Stimulated activated CD4-positive, alpha-beta T cell treated with anti-CD3 and anti-CD28 coated beads, TNF-alpha, amount 100 ng/mL, for 1 hour (primary cell): ENCODE measurements at places on chromosomes 6 and 20.

GRCh38 chr20:3924304-3925112, 35.3 kb downstream of the PANK2 start:
- no peak for DNase-seq

DNA sequence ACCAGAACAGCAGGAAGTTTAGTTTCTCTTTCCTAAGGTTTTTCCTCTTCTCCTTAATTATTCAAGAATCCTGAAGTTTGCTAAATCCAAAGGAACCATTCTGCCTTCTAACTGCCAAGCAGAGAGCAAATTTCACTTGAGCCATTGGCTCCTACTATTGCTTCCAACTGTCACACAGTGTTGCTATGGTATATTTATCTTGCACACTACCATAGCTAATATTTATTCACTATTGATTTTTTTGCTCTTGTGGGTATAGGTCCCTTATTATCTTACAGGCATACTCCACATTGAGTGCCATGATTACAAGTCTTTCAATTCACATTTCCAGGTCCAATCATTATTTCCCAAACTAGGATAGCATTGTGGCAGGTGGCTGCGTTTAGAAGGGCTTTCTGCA, 266.7 kb upstream of the FLRT3 start:
- no peak for DNase-seq

- DNase-seq, result no peak
These were observed 108.2 kb downstream of the CDH26 start for GRCh38 chr20:60066438-60066823.

DNA sequence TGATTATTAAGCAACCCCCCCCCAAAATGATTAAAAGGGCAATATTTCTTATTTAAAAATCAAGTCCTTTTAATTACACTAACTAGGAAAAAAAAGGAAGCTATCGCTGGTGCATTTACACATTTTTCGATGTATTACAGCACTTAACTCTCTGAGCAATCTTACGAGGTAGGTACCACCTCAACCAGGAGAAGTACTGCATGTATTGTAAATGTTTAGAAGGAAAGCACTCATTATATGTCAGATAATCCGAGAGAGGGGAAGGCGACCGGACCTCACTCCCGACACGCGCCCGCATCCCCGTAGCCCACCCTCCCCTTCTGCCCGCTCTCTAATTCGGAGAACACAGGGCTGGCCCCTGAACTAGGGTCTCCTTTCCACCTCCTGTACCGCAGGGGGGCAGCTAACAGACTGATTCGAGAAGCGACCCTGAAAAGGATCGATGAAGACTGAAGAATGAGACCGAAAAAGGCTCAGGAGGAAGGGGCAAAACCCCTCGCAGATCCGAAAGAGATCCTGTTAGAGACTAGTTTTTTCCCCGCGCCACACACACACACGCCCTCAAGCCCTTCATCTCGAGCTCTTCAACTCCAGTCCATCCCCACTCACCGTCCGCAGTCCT, 337 bp downstream of the ESF1 start:
- DNase-seq, result no peak

DNA sequence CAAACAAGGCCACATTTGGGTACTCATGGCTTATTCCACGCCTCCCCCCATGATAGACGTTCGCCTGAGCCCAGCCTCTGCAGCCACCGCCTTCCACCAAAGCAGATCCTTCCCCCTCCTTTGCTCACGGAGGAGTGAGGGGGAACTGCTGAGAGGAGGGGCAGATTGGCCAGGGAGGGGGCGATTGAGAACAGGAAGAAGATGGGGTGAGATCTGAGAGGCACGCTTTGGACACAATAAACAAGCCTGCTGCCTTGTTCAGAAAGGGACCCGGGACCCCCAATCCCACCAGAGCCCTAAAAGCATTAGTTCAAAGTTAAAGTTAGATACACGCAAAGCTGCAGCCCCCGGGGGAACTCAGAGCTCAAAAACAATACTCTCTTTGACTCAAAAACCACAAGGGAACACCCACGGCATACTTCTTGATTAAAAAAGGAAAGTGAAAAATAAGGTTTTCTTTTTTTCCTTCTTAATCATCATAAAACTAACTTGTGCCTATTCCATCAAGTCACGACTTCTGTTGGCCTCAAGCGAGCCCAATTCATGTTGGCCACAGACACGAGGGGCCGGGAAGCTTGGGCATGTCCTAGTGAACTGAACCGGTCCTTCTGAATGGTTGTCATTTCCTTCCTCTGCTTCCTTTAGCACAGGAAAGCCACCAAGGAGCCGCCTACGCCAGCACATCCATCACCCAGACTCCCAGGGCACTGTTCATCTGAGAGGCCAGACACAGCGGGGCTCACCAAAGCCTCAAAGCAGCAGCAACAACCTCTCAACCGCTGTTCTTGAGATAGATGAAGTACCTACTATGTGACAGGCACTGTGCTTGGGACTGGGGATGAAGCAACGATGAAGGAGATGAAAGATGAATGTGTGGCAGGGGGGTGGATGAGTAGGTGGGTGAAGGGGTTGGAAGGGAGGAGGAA, 44.7 kb downstream of the NFATC2 start:
- no peak for DNase-seq

- DNase-seq, result no peak
These were observed 56.6 kb downstream of the COL12A1 start for GRCh38 chr6:75149240-75149639.
